M059J (cell line): ENCODE measurements at places on chromosomes 1 and 21.

- DNase-seq, result no peak
These were observed 4.1 kb downstream of the PRDM16 start for GRCh38 chr1:3073186-3073488.

DNA sequence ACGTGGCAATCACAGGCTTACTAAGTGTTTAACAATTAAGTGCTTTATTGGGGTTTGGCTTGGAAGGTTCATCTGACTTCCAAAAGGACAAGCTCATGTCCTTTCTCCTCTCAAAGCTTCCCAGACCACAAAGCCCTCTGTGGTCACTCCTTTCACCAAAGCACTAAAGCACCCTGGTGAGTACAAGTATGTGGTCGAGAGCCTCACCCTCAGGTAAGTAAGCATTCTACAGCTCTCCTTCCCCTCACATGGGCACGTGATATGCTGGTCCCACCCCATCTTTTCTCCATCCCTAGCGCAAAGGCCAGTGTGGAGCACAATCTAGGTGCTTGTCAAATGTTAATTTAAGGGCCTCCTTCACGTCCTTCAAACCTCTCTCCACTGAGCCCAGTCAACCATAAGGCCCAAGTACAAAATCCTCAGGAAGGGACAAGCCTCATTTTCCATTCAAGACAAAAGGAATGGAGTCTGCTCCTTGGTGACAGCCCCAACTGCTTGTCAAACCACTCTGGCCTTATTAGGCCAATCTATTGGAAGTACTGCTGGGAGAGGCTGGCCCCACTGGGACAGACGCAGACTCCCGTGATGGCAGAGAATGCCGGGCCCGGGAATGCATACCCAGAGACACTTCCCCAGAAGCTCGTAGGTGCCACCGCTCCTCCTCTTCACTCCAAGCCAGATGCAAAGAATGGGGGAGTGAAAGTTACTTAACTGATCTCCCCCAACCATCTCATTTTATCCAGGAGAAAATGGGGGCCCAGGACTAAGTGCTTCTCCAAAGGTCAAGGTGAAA lies 7.8 kb downstream of the STMN1 start:
- DNase-seq, result peak; percentile 54

DNA sequence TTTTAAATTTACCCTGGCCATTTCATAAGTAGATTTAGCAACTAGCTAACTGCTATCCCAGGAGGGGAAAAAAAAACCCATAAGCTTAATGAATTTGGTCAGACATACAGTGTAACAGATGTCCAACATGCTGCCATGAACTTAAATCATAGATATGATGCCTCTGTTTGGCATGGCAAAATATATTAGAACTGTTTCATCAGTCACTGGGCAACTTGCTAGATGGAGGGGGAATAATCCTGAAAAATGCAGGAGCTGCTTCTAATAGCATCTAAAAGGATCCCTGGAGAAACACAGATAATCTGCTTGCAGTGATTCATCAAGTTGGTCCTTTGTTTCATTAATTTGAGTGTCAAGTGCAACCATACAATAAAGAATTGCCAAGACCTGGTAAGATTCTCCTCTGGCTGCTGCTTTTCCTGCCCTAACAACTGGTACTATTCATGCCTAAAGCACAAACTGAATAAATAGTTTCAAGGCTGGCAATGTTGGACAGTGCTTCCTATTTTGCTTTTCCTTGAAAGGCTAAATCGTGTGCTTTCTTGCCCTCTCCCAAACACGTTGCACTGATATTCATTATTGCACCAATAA lies 1.5 kb upstream of the ST6GALNAC5 start:
- no peak for DNase-seq

DNA sequence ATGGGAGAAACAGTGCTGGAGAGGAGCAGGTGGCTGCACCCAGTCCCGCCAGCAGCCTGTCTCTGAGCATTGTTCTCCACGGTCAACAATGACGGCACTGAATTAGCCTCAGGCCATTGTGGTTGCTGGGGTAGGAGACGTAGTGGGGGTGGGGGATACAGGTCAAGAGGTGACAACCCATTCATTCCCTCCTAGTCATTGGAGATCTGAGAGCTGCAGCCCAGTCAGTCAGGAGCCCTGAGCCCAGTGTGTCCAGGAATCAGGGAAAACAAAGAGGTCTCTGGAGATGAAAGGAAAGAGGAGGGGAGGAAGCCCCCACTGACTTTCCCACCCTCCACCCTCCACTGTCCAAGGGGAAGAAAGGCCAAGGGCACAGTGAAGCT lies 15.3 kb downstream of the SMIM12 start:
- DNase-seq, result peak; percentile 87

- no peak for DNase-seq
These were observed 221.4 kb downstream of the PTPRU start for GRCh38 chr1:29457496-29458368.

DNA sequence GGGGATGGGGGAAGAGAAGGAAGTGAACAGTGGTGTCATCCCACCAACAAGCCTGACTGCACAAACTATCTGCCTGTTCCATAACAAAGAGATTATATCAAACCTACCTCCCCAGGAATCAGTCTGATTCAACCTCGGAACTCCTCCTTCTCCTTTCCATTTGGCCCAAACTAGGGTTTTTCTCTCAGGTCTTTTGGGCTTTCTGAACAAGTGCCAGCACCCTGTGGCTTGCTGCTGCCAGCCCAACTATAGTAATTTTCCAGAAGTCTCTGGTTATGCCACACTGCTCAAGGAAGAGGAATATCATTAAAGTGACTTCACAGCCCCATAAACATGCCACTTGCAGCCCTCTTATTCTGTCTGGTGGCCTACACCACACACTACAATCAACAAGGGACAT lies 70.5 kb downstream of the RGS7 start:
- DNase-seq, result peak; percentile 52

GRCh38 chr1:113691184-113691583 lies 68.1 kb downstream of the PHTF1 start:
- DNase-seq, result no peak
